Adipocyte (in vitro differentiated cells): ENCODE measurements at places on chromosomes 5 and 9.

- no peak for DNase-seq
Measured at GRCh38 chr5:5460311-5460710, 37.8 kb downstream of the ICE1 start.

DNA sequence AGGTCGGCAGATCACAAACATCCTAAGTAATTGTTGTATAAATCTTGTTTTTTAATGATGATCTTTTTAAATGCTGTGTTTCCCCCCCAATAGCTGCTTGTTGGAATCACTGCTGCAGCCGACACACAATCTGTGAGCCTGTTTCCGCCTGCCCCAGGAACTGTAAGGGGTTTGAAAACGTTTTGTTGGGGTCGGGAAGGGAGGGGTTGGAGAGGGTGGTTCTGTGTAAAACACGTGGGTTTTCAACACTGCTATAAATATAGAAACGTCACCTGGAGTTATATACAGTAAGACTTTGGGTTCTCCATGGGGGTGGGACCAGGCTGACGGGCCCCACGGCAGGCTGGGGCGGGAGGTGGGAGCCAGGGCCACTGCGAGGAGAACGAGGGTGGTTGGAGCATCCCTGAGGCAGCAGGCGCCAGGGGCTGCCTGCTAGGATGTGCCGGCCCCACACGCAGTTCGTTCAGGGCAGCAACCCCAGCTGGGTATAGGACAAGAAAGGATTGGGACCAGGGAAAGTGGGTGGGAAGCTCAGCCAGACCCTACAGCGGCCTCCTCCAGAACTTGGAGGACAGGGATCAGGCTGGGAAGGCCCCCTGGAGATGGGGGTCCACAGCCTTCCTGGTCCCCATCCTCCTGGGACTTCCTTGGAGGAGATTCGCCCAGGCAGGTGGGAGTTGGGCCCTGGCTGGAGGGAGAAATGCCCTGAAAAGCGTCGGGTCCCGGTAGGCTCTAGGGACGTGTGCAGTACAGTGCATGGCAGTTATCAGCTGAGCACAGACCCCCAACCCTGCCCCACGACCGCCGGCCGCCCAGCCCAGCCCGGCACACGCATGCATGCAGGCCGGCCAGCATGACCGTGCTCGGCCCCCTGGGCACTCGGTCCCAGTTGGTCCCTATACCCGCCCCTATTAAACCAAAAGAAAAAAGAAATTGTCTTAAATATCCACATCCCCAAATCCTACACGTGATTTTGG, 9.7 kb downstream of the RNF44 start:
- DNase-seq: no peak

DNA sequence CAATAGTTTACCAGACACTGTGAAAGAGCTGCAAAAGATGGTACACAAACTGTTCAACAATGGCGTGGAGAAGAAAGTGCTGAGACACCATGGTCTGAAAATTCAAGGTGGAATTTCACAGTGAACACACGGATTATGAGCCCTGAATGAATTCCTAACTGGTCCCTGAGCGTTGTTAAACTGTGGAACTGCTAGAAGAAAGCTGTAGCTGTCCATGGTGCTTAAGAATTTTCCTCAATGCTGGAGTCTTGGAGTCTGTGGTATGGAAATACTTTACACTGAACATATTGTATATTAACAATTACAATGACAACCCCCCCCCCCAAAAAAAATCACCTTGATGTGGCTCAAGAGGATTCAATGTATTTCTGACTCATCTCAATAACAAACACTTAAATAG, 68.5 kb downstream of the SLC24A2 start:
- peak; percentile 64 for DNase-seq

GRCh38 chr9:137228506-137228967, 1.2 kb downstream of the RNF224 start:
- DNase-seq: no peak

DNA sequence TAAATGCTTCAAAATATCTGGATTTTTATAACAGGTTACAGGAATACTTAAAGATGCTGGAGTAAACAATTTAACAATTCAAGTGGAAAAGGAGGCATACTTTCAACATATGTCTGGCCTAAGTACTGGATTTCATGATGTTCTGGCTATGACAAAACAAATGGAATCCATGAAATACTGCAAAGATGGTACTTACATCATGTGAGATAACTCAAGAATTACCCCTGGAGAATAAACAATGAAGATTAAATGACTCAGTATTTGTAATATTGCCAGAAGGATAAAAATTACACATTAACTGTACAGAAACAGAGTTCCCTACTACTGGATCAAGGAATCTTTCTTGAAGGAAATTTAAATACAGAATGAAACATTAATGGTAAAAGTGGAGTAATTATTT, 35.6 kb downstream of the SLC30A5 start:
- DNase-seq: peak; percentile 74

GRCh38 chr5:169458221-169458620, 125.4 kb upstream of the SPDL1 start:
- no peak for DNase-seq

GRCh38 chr5:160398806-160399205, 1.0 kb downstream of the FAM200C start:
- DNase-seq: peak; percentile 27

DNA sequence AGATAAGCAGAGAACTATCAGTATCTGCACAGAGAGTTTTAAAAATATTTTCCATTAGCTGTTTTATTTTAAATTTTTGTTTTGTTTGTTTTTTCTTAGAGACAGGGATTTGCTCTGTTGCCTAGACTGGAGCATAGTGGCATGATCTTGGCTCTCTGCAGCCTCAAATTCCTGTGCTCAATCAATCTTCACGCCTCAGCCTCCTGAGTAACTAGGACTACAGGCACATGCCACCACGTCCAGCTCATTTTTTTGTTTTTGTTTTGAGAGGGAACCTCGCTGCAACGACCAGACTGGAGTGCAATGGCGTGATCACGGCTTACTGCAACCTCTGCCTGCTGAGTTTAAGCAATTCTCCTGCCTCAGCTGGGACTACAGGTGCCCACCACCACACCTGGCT, 138.2 kb upstream of the LPAR1 start:
- no peak for DNase-seq

DNA sequence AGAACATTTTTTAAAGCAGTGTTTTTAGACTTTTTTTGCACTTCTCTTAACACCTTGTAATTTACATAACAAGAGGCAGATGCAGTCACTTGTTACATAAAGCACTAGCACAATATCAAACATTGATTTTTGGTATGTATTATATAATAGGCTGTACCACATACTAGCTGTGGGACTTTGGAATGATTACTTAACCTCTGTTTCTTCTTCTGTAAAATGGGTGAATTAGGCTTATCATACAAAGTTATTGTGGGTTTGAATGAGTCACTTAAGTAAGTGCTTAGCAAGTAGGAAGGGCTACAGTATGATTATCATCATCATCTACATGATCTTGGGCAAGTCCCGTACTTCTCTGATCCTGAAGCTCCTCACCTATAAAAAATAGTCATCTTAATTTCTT, 2.1 kb downstream of the FAM81B start:
- no peak for DNase-seq

DNA sequence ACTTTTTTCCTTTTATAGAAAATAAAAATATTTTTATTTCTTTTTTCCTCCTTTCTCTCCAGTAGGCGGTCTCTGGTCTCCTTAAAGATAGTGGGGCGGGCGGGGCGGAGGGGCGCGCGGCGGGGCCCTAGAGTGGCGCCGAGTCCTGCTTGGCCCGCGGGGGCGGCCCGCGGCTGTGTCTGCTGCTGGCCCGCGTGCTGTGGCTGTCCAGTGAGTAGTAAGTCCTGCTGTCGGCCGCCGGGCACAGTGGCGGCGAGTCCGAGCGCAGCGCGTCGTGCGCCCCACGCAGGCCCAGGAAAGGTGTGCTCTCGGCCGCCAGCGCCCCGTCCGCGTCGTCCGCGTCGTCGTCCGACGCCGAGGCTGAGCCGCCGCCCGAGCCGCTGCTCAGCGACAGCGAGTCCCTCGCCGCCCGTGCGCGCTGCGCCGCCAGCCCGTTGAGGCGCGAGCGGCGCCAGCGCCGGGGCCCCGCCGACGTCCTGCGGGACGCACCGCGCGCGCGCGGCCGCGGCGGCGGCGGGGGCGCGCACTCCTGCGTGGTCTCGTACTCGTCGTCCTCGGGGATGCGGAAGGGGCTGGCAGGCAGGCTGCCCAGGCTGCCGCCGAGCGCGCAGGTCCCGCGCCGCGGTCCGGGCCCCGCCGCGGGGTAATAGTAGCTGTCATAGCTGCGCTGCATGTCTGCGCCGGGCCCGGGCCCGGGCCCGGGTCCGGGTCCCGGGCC, 52.3 kb downstream of the PSD2 start:
- DNase-seq: peak; percentile 48

DNA sequence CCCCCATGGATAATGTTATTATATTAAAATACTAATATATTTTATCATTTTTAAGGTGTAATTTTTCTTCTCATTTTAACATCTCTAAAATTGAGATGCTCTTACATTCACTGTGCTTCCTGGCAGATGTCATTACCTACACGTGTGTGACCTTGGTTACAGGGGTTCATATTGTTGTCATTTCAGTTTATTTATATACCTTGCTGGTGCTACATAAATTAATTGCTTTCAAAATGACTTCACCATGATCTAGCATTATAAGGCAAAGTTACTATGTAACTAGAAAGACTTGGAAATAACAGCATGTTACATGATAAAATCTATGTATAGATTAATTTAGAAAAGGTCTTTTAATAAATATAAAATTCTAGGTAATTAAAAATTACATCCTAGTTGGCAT, 60.9 kb downstream of the ARHGEF28 start:
- DNase-seq: no peak

DNA sequence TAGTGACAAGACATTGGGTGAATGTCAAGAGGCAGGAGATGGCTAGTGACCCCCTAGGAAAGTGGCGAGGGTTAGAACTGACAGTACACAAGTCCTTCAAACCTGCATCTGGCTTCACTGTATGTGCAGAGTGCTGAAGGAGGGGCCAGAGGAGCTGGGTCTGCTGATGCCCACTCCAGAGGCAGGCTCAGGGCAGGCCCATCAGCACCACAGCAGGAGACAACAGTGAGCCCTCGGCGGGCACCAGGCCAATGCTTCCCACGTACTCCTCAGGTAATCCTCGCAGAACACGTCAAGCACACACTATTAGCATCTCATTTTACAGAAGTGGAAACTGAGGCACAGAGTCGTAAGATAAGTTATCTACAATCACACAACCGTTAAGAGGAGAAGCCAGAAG, 76.1 kb upstream of the SH3PXD2B start:
- no peak for DNase-seq

DNA sequence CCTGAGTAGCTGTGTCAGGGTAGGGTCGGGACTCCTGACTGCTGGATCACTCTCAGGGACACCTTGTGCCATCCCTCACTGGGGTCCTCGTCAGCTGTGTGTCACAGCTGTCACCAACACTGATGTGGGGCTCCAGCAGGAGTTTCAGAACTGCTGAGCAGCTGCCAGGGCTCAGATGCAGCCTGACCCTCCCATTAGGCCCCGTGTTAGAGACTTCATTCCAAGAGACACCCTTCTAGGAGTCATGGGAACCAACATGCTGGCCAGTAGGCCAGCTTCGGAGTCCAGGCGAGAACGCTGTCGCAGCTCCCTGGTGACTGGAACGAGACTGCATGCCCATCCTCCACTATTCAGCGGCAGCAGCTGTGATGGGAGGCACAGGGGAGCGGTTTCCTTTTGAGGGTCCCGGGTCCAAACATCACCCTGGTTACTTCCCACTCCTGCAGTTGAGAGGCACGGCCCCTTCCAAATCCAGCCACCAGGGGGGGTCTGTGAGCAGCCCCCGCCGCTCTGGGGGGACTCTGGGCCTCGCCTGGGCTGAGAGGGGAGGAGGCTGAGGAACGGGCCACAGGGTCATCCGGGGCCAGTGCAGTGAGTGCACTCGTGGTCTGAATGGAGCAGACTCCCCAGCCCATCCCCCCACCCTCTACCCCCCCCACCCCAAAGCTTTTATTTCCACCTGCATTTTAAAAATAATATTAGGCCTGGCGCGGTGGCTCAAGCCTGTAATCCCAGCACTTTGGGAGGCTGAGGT, 12.6 kb upstream of the TCF7 start:
- DNase-seq: peak; percentile 58

- no peak for DNase-seq
Measured at GRCh38 chr5:33968211-33969005, 16.1 kb downstream of the SLC45A2 start.

- no peak for DNase-seq
Measured at GRCh38 chr5:137374110-137374714, 124.9 kb downstream of the SPOCK1 start.

- DNase-seq: no peak
Measured at GRCh38 chr5:168260353-168261226, 30.9 kb upstream of the WWC1 start.
